ENCODE measurements at places on chromosomes 16 and 17. TPM values are rescaled to one million over a fixed set of nuclear protein-coding genes. Genes with fewer than 3 reads are reported as not detected.

KRT24 gene
- polyA plus RNA-seq: 1.8 TPM

KRTAP4-5 gene
- polyA plus RNA-seq: not detected

NAGS gene
- polyA plus RNA-seq: 1.8 TPM

PPP1R27 gene
- 0.12 TPM for polyA plus RNA-seq

SOX9 gene
- polyA plus RNA-seq: 47.3 TPM

RAB11FIP4 gene
- 9.2 TPM for polyA plus RNA-seq

DNA sequence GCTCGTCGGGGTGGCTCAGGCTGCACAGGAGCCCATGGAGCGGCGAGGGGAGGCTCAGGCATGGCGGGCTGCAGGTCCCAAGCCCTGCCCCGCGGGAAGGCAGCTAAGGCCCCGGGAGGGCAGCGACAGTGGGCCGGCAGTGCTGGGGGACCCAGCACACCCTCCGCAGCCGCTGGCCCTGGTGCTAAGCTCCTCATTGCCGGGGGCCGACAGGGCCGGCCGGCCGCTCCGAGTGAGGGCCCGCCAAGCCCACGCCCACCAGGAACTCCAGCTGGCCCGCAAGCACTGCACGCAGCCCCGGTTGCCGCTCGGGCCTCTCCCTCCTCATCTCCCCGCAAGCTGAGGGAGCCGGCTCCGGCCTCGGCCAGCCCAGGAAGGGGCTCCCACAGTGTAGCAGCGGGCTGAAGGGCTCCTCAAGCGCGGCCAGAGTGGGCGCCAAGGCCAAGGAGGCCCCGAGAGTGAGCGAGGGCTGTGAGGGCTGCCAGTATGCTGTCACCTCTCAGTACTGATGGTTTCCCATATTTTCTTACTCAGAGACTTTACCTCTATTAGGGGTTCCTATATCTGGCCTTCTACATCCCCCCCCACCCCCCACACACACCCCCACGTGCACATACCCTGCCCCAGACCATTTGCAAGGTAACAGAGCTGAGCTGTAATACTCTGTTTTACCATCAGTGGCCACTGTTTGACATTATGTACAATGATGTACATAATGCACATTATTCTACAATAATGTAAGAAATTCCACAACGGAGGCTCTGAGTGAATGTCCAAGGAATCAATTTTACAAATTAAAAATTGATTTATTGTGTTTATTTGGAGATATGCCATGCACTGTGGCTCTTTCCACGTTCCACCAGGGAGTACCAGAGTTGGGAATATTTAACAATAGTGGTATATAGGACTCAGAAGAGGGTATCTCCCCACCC is 3.7 kb upstream of the VAT1L start:
- DNase-seq: no peak

DNA sequence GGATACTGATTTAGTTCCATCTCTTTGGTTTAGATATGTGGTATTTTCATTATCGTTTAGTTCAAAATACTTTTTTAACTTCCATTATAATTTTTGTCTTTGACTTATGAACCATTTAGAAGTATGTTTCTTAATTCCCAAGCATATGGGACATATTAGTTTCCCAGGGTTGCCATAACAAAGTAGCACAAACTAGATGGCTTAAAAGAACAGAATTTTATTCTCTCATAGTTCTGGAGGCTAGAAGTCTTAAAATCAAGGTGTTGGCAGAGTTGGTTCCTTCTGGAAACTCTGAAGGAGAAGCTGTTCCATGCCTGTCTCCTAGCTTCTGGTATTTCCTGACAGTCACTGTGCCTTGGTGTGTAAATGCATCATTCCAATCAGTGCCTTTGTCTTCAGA is 291.5 kb upstream of the AXIN2 start:
- DNase-seq: no peak

DNA sequence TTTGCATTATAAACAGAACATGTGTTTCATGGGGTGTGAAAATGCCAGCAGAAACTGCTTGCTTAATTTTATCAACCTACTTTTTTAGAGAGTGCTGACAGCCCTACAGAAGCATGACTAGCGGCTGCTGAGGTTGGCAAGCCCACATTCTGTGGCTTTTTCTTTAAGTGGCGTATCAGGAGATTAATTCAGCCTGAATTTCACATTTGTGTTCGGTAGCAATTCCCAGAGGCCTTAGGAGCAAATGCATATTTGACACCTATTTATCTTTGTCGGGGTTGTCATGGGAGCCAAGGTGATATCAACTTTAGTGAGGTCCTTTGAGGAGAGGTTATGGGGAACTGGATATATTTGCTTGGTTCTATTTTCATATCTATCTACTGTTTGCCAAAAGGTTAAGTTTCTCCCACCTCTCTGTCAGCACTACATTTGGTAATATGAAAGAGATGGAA is 140.9 kb downstream of the KCNJ2 start:
- DNase-seq: no peak

- DNase-seq: no peak
These were observed 26.1 kb downstream of the AKTIP start for GRCh38 chr16:53476867-53477266.

DNA sequence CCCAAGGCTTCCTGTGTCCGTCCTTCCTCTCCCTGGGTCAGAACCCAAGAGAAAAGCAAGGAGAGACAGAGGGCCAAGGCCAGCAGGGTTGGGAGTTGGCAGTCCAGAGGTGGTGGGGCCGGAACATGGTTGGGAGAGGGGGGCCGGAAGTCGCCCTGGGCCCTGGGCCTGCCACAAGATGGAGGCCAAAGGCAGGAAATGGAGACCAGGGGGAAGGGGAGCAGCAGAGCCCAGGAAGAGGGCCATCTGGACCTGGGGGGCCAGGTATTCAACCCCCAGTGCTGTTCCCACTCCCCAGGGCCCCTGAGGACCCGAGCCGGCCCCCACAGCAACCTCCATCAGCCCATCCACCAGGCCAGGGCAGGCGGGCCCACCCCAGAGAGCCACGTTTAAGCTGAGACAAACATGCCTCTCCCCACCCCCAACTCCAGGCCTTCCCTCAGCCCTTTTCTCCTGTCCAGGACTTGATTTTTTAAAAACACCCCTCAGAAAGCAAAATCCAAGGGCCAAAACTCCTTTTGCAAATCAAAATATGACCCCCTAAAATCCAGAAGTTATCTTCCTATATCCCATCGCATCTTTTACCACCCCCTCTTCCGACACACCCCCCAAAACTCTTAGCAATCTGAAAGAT is 4.4 kb upstream of the BCL6B start:
- no peak for DNase-seq

GRCh38 chr16:79047337-79047736 is 553.2 kb downstream of the MAF start:
- no peak for DNase-seq

DNA sequence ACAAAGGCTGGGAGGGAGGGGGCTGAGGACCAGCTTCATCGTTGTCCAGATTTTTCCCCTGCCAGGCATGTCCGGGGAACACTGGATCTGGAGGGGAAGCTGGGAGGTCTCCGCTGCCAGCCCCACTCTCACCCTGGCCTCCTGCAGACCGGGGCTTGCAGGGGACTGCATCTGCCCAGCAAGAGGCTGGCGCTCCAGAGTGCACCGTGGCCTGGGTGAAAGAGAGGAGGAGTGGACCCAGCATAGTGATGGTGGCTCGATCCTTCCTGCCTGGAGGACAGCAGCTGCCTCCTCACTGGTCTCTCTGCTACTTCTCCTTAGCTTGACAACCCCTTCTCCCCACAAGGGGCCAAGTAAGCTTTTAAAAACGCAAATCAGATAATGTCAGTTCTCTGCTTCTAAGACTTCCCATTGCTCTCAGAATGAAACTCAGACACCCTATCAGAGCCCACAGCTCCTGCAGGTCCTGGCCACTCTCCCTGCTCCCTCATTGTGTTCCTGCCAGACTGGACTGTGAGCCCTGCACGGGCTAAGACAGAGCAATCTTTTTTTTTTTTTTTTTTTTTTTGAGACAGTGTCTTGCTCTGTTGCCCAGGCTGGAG is 15.0 kb downstream of the CPNE2 start:
- no peak for DNase-seq

DNA sequence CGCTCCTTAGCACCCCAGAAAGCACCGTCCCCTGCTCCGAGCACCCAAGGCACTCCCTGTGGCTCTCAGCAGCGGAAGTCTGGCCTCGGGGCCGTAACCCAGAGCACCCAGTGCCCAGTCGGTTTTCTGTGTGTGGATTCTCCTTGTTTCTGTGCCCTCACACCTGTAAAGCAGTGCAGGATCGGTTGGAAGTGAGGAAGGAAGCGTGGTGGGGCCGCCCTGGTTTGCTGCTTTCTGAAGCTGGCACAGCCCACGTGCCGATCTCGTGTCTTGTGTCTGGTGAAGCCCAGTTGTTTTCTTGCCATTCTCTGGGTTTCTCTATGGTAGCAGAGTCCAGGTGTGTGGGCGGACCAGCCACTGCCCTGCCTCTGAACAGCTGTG is 3.7 kb downstream of the ACSF3 start:
- no peak for DNase-seq

Data from keratinocyte (primary cell).